ENCODE measurements at places on chromosomes 11 and 22.

- ATAC-seq: no peak
Observed at GRCh38 chr11:88297421-88297820, 40.1 kb downstream of the CTSC start.

GRCh38 chr11:47480762-47481161, 31.8 kb upstream of the RAPSN start:
- no peak for ATAC-seq

GRCh38 chr11:122746611-122747244, 91.2 kb downstream of the UBASH3B start:
- ATAC-seq: no peak

- ATAC-seq: no peak
Observed at GRCh38 chr11:100638648-100639047, 48.4 kb upstream of the ARHGAP42 start.

- ATAC-seq: no peak
Observed at GRCh38 chr11:15568440-15568839, 453.7 kb downstream of the INSC start.

- ATAC-seq: no peak
Observed at GRCh38 chr11:86184728-86185380, 59.7 kb upstream of the EED start.

DNA sequence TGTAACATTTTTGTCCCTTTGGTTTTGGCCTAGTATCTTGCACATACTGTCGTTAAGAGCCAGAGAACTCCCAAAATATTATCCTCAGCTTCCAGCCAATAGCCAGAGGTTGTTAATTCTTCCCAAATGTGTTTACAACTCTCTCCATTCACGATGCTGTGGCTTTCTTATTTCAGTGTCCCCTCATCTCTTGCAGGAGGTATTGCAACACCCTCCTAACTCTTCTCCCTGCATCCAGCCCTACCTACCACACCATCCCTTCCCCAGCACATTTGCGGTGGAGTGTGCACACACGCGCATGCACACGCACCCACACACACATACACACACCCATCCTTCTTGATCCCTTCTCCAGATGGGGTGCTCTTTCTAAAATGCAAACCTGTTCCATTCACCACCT, 75.6 kb upstream of the LMO2 start:
- no peak for ATAC-seq

DNA sequence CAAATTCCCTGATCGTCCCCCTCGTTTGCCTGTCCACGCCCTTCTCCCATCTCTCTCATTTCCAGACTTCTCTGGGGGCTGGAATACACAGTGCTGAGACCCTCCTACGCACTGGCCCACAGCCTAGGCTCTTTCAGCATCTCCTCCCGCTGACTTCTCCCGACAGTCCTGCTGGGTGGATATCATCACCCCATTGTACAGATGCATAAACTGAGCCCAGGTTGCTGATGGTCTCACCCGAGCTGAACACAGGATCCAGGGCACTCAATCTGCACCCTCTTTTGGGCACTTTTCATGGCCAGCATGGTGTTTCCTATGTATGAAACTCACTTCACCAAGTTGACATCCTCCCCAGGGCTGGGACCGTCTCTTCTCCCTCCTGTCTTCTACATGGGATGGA, 31.7 kb upstream of the PICK1 start:
- ATAC-seq: no peak

GRCh38 chr11:128628686-128629085, 41.3 kb upstream of the ETS1 start:
- no peak for ATAC-seq

DNA sequence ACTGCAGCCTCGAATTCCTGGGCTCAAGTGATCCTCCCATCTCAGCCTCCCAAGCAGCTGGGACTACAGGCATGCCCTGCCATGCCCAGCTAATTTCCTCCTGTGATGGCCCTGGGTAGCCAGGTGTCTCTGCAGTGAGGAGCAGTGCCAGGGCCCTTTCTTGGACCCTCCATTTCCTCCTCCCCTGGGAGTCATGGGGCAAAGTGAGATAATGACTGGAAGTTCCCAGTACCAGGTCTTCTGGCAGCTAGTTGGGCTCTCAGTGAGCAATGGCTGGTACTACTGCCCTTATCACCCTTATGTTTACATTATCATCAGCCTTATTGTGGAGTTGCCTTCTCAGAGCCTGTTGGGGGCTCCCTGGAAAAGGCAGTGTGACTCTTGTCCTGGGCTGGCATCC, 17.6 kb downstream of the DAGLA start:
- no peak for ATAC-seq

- no peak for ATAC-seq
Observed at GRCh38 chr11:19294444-19294843, 53.7 kb upstream of the E2F8 start.

GRCh38 chr22:48156603-48157355, 1394.3 kb downstream of the TBC1D22A start:
- no peak for ATAC-seq
